HT1080 (cell line): ENCODE measurements at places on chromosomes 5 and 9.
A peak's percentile ranks its signal among the peaks of the same experiment; 100 is the strongest.

GRCh38 chr5:2738700-2739359 is 12.6 kb downstream of the IRX2 start:
- DNase-seq: no peak

- DNase-seq: no peak
Observed at GRCh38 chr9:137256856-137257255, 1.7 kb downstream of the NELFB start.

GRCh38 chr5:173733425-173733824 is 117.0 kb upstream of the BOD1 start:
- DNase-seq: no peak

- peak; percentile 67 for DNase-seq
Observed at GRCh38 chr9:2307480-2307879, 292.3 kb downstream of the SMARCA2 start.

DNA sequence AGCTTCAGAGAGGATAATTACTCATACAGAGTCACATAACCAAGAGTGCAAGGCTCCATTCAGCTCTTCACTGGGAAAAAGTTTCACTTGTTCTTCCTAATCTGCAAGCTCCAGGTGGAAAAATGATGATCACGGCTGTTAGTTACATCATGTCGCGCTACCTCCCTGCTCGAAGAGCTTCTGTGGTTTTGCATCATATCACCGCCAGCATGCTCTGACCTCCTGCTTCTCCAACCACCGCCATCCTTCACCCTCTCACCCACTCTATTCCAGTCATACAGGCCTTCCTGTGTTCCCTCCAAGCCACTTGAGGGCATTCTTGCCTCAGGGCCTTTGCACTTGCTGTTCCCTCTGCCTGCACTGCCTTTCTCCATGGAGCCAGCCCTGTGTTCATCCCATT is 47.1 kb downstream of the COL27A1 start:
- no peak for DNase-seq

DNA sequence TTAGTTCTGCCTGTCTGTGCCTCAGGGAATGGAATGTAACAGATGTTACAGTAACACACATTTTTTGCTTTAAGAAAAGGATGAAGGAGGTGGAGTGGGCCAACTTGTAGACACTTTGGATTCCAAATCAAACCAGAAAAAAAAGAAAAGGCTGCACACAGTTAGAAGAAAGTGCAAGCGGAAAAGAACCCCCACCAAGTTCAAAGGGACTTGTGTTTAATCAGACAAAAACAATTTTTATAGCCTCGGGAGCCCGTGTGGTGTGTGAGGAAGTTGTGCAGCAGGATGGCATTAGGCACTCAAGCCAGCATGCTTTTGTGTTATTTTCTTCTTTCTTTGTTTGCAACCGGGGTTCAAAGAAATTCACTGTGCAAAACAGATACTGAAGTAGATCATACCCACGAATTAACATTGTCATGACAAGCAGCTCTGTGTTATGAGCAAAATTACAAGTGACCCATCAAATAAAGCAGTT is 189.5 kb downstream of the SEMA5A start:
- no peak for DNase-seq

DNA sequence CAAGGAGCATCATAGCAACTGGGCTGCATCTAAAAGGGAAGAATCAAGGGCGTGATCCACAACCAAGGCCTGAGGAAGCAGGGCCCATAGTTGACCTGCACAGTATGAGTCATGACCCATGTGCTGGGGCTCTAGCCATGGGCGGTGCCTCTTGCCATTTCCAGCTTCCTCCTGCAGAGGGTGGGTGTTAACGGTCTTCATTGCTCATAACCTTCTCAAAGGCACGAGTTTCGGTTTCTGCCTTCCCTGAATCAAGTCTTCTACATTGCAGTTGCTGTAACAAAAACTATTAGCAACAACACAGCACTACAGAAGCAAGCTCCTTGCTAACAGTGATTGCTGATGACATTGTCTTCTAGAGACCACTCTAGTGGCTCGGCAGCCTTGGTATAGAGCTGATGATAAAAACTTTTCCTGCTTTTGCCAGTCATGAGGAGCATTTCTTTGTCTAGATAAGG is 66.9 kb downstream of the CTSL start:
- peak; percentile 95 for DNase-seq

GRCh38 chr5:149435015-149435376 is 55.9 kb upstream of the IL17B start:
- no peak for DNase-seq

DNA sequence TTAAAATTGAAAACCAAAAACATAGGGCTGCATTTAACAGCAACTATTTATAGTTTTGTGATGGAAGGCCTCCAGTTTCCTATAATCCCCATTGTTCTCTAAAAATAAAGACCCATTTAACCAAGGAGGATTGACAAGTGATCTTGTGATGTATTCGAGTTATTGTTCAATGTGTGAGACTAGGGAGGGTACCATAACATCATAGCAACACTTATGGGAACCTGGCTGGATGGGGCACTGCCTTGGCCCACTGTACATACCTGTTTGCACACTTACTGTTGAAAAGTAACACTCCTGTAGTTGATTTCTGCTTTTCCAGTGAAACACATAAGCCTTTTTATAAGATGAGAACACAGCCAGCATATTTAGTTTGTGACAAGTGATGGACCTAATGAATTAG is 32.3 kb downstream of the MACIR start:
- DNase-seq: no peak

- DNase-seq: no peak
Observed at GRCh38 chr9:109681301-109681700, 98.7 kb upstream of the PALM2AKAP2 start.

DNA sequence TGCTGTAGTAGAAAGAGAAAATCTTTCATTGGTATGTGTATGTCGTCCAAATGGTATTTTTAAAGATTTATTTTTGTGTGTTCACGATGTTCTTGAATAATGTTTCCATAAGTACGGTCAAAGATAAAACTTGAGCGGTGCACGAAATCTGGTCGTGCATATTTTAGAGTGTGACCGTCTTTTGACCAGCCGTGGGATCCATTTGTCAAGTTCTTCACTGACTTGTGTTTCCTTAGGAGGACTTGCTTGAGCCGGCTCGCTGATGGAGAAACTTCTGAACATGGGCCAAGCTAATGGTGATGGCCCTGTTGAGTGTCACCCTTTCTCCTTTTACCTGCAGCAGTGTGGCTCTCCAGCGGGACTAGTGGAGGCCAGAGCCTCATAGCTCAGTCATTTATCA is 11.1 kb upstream of the STC2 start:
- no peak for DNase-seq

GRCh38 chr9:76302947-76303550 is 91.2 kb downstream of the RFK start:
- peak; percentile 34 for DNase-seq

- no peak for DNase-seq
Observed at GRCh38 chr9:14136646-14137370, 177.1 kb downstream of the NFIB start.

GRCh38 chr5:168766426-168766700 is 187.2 kb upstream of the PANK3 start:
- DNase-seq: no peak
